Central memory CD8-positive, alpha-beta T cell (primary cell): ENCODE measurements at places on chromosomes 16 and 17.

- H3K36me3 ChIP-seq: peaks cover 19% of the 10 kb centered on the region
- no peaks in the 10 kb centered on the region for H3K27me3 ChIP-seq
- H3K4me3 ChIP-seq: peak overlapping the region; percentile 91
Observed at GRCh38 chr17:48048384-48049126, 396 bp downstream of the NFE2L1 start.

GRCh38 chr16:14522671-14523070 lies 107.4 kb downstream of the PARN start:
- no peak overlapping the region for H3K27ac ChIP-seq
- no peak for DNase-seq
- peaks cover 53% of the 10 kb centered on the region for H3K4me1 ChIP-seq
- H3K4me3 ChIP-seq: no peak overlapping the region
- peaks cover 2% of the 10 kb centered on the region for H3K36me3 ChIP-seq
- H3K27me3 ChIP-seq: no peaks in the 10 kb centered on the region

- peaks cover 22% of the 10 kb centered on the region for H3K4me1 ChIP-seq
- no peak for DNase-seq
- no peaks in the 10 kb centered on the region for H3K27me3 ChIP-seq
- peaks cover 5% of the 10 kb centered on the region for H3K36me3 ChIP-seq
- peak overlapping the region; percentile 85 for H3K27ac ChIP-seq
- H3K4me3 ChIP-seq: peak overlapping the region; percentile 43
Observed at GRCh38 chr16:57815987-57816745, 13.9 kb upstream of the KIFC3 start.

DNA sequence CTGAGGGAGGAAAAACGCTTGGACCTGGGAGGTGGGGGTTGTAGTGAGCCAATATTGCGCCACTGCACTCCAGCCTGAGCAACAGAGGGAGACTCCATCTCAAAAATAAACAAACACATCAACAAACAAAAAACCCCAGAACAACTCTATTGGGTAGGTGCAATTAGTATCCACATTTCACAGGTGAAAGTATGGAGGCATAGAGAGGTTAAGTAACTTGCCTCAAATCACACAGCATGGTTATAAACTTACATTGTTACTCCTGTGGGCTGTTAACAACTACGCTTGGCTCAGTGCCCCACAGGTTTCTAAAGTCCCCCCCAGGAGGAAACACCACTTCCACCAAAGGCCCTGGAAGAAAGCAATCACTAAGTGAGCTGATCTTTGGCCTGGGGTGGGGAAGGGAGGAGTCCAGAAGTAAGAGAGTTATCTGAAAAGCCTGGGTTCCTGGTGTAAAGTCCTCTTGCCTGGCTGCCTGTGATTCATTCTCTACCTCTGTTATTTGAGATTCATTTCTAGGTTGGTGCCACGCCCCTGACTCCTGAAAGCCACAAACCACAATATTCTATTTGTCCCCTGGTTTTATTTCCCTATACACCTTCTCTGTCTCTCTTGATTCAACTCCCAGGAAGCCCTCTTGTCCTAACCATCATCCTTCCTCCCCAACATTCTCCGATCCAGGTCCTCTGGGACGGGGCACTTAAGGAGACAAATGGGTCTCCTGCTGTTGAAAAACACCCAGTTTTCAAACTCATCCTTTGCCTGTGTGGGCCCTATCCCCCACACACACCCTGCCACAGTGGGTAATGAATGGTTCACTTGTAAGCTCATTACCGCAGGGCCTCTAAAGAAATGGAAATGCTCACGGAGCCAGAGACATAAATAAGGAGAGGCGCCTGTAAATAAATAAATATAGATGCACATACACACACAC lies 195.4 kb downstream of the XYLT1 start:
- no peaks in the 10 kb centered on the region for H3K27me3 ChIP-seq
- DNase-seq: no peak
- H3K4me3 ChIP-seq: no peak overlapping the region
- H3K4me1 ChIP-seq: peaks cover 51% of the 10 kb centered on the region
- peaks cover 3% of the 10 kb centered on the region for H3K36me3 ChIP-seq
- H3K27ac ChIP-seq: peak overlapping the region; percentile 43

DNA sequence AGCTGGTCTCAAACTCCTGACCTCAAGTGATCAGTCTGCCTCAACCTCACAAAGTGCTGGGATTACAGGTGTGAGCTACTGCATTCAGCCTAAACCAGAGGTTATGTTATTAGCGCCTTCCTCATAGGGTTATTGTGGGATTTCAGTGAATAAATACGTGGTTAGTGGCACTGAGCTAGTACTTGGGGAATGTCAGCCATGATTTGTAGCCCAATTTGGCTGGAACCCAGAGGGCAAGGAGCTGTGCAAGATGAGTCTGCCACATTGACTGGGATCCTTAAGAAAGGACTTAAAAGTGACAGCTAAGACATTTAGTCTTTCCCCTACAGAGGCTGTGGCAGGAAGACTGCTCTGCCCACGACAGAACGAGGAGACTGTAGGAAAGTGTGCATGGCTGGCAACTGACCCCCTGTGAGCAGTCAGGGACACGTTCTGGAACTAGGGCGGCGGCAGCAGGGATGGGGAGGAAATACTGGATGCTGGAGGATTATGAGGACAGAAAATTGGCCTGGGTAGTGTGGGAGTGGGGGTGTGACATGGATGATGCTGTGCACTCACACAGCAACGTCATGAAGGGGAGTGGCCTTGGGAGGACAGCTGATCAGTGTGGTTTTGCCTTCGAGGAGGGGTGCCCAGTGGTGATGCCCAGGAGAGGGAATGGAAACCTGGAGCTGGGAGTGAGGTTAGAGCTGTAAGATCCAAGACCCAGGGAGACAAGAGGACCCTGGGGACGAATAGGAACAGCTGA lies 14.6 kb downstream of the ATP5PD start:
- DNase-seq: peak; percentile 20
- peaks cover 50% of the 10 kb centered on the region for H3K4me1 ChIP-seq
- H3K36me3 ChIP-seq: peaks cover 44% of the 10 kb centered on the region
- peak overlapping the region; percentile 92 for H3K4me3 ChIP-seq
- H3K27ac ChIP-seq: peak overlapping the region; percentile 100
- no peaks in the 10 kb centered on the region for H3K27me3 ChIP-seq

- peaks cover 24% of the 10 kb centered on the region for H3K4me1 ChIP-seq
- no peak overlapping the region for H3K4me3 ChIP-seq
- peaks cover 25% of the 10 kb centered on the region for H3K36me3 ChIP-seq
- H3K27ac ChIP-seq: peak overlapping the region; percentile 40
- DNase-seq: no peak
Observed at GRCh38 chr17:4980644-4981216, 6.7 kb downstream of the CAMTA2 start.

DNA sequence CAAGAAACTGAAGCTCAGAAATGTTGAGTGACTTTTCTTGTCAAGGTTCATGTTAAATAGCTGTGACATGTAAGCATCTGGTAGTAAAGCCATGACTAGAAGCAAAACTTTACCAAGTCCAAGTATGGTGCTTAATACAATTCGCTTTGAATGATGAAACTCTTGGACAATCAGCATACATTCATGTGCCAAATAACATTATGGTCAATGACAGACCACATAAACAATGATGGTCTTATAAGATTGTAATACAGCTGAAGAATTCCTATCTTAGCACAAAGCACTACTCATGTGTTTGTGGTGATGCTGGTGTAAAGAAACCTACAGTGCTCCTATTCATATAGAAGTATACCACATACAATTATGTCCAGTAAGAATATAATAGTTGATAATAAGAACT lies 97.1 kb upstream of the RPRML start:
- no peak overlapping the region for H3K4me3 ChIP-seq
- H3K4me1 ChIP-seq: peaks cover 4% of the 10 kb centered on the region
- H3K27ac ChIP-seq: no peak overlapping the region
- no peaks in the 10 kb centered on the region for H3K27me3 ChIP-seq
- no peak for DNase-seq
- peaks cover 2% of the 10 kb centered on the region for H3K36me3 ChIP-seq

GRCh38 chr17:34758718-34759117 lies 179.3 kb downstream of the TMEM132E start:
- no peak overlapping the region for H3K4me3 ChIP-seq
- H3K27me3 ChIP-seq: peaks cover 80% of the 10 kb centered on the region
- no peak for DNase-seq
- H3K27ac ChIP-seq: no peak overlapping the region
- H3K4me1 ChIP-seq: no peaks in the 10 kb centered on the region

GRCh38 chr17:75906143-75906884 lies 1.6 kb upstream of the MRPL38 start:
- no peaks in the 10 kb centered on the region for H3K27me3 ChIP-seq
- H3K27ac ChIP-seq: peak overlapping the region; percentile 29
- peaks cover 12% of the 10 kb centered on the region for H3K4me1 ChIP-seq

- no peaks in the 10 kb centered on the region for H3K4me1 ChIP-seq
- H3K4me3 ChIP-seq: no peak overlapping the region
- no peaks in the 10 kb centered on the region for H3K27me3 ChIP-seq
- no peak for DNase-seq
- no peak overlapping the region for H3K27ac ChIP-seq
Observed at GRCh38 chr17:18015593-18015992, 23.4 kb downstream of the ATPAF2 start.

- peak overlapping the region; percentile 39 for H3K4me3 ChIP-seq
- no peak for DNase-seq
Observed at GRCh38 chr17:58381124-58382035, 29.4 kb upstream of the SUPT4H1 start.

DNA sequence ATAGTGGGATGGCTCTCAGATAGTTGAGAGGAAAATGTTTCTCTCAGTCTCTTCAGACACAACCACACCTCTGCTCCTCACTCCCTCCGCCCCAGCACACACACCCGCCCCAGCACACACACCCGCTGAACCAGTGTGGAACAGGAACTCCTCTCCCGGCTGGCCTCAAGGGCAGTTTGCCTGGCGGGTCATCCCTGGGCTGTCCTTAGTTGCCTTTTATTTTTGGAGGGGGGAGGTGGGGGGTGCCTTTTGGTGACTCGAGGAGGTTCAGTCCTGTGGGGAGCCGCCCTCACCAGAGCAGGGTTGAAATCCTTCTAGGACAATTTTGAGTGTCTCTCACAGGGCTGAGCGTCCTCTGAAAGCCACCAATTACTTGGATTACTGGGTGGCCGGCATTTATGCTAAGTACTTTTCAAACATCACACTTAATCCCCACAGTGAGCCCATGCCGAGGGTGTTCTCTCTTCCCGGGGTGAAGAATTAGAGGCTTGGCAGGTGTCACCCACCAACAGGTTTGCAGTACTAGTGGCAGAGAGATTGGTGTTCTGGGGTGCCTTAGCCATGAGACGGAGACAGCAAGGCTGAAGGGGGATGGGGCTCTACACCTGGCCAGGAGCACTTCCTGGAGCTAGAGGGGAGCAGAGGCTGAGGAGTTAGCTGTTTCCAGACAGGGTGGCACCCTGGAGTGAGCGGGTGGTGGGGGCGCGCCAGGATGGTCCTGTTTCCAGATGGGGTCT lies 2.8 kb downstream of the RASD1 start:
- H3K36me3 ChIP-seq: peaks cover 5% of the 10 kb centered on the region
- DNase-seq: no peak
- peaks cover 8% of the 10 kb centered on the region for H3K4me1 ChIP-seq

DNA sequence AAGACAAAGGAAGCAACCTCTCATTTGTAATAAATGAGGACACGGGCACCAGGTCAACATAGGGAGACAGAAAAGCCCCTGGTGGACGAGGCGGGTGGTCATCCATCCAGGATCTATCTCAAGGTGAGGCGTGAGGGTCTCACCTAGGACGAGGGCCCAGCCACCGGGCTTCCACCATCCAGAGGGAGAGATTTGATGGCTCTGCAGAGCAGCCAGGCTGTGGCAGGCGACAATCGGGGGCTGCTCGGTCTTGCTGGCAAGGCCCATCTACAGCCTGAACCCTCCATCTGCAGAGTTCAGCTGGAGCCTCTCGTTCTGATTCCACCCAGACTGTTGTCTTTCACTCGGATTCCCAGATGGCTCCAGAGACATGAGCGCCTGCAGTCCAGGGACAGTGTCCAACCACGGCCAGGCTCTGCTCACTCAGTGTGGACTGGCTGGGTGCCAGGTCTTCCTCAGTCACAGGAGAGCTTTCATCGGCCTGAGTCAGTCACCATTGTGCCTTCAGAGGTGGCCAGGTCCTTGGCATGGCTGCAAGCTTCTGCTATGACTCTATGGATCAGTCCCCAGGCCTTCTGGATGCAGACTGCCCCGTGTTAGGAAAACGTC lies 5.9 kb downstream of the LITAFD start:
- H3K4me1 ChIP-seq: peaks cover 21% of the 10 kb centered on the region
- H3K27me3 ChIP-seq: peaks cover 13% of the 10 kb centered on the region
- H3K4me3 ChIP-seq: no peak overlapping the region
- DNase-seq: no peak

GRCh38 chr17:31492880-31493655 lies 101.6 kb downstream of the RAB11FIP4 start:
- H3K36me3 ChIP-seq: peaks cover 1% of the 10 kb centered on the region
- peaks cover 80% of the 10 kb centered on the region for H3K4me1 ChIP-seq
- peak overlapping the region; percentile 88 for H3K4me3 ChIP-seq
- DNase-seq: no peak

DNA sequence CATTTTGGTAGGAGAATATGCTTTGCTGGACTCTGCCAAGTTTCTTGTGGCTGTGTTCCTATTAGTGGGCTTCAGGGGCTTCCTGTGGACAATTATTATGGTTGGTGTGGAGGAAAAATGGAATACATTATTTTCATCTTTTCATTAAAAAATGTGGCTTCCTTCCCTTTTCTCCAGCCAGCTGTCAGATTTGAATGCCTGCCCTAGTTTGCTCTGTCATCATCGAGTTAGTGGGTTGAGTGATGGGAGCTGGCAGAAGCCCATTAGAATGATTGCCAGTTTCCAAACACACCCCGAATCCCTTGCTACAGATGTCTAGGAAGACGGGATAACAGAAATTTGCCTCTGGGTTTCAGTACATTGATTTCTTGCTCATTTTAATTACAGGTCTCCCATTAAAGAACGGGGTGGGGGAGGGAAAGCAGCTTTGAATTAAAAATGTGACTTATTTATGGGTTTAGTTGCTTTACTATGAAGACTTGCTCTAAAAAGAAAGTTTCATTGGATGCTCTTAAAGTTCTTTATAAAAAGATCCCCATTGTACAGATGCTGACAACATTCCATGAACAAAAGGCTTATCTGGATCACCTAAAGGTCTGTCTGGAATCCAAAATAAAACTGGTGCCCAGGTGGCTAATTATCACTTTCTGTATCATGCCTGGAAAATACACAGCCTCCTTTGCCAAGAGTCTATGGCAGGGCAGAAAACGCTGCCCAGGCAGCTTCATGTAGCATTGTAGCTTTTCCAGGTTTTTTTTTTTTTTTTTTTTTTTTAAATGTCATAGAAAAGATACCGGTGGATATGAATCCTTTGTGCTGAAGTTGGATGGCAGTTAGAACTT lies 103.6 kb downstream of the PRKCA start:
- peaks cover 5% of the 10 kb centered on the region for H3K27me3 ChIP-seq
- no peak for DNase-seq
- no peak overlapping the region for H3K27ac ChIP-seq
